ENCODE measurements at places on chromosomes 4 and X.
A peak's percentile ranks its signal among the peaks of the same experiment; 100 is the strongest.

DNA sequence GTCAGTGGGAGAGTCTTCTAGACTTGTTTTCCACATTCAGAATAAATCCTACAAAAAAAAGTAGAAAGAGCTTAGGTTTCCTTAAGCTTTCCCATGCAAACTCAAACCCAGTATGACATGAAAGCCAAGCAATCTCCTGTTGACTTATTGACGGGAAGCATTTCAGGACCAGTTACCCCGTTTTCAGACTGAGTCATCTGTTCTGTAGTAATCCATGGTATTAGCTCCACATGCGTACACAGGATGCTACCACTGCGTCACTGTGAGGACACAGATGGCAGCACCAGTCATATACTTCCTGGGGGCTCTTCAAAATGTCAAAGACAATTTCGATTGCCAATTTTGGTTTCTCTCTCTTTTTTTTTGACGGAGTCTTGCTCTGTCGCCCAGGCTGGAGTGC, 224.9 kb upstream of the MAD2L1 start:
- DNase-seq, result no peak

DNA sequence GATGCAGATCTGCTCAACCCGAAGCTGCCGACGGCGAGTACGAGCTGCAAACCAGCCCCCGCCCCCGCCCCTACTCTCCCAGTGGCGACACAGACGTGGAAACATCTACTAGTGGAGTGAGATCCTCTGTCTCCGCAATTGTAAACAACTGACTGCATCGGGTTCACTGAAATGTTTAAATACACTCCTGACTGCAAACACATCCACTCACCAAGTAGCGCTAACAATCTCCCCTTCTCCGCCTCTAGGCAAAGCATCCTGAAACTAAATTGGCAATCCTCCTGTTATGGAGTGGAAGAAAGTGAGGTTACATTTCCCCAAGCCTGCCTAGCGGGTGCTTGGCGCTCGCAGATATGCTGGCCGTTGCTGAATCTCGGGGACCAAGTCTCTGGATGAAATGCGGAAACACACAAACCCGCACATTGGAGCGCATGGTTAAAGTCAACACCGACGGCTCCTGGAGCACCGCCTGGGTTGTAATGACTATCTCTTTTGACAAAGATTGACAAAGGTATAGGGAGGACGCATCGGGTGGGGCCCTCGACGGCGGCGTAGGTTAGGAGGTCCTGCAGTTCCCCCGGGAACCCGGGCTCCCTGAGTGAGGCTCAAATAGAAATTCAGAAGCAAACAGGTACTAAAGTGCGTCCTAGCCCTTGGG, 117.0 kb upstream of the TEX13C start:
- no peak for DNase-seq

- no peak for DNase-seq
Observed at GRCh38 chr4:43402393-43402792, 509.9 kb downstream of the GRXCR1 start.

DNA sequence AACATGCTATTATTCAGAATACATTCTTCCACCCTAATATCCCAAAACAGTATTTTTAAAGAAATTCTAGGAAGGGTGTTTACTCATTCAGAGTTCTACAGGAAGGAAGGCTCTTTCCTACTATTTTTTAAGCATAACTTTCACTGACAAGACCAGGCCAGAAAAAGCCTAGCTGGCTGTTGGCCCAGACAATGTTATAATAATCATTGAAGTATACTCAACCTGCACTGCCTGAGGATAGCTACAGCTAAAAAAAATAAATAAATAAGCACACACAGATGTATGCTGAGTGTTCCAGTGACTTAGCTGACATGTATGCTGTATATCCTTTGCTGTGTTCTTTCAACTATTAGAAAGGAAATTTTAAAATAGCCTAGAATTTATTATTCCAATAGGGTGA, 145.8 kb upstream of the SPRY1 start:
- no peak for DNase-seq

GRCh38 chr4:48033825-48034413, 17.3 kb downstream of the NIPAL1 start:
- DNase-seq, result peak; percentile 34

DNA sequence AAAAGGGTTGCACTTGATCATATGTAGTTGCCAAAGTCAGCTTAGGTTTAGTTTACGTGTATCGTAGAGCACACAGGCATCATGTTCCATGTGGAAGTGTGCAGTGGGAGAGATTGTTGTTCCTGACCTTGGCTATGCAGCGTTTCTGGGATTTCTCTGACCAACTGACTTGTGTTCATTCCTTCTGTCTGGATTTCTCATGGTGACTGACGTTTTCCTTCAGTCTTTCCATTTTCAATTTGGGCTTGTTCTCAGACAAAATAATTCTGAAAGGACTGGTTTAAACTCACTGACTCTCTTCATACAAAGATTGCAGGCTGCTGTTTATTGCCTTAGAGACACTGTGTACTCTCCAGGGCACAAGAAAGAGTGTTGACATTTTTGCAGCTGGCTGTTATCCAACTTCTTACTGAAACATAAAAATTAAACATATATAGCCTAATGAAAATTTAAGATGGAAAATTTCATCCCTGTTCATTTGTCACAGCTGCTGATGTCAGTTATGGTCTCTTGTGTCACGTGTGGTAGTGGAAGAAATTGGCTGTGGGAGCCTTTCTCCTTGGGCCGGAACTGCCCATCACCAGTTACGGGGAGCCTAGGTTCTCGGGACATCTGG, 95.4 kb downstream of the TNIP2 start:
- no peak for DNase-seq

- DNase-seq, result no peak
Observed at GRCh38 chr4:7460566-7460965, 25.8 kb upstream of the PSAPL1 start.

DNA sequence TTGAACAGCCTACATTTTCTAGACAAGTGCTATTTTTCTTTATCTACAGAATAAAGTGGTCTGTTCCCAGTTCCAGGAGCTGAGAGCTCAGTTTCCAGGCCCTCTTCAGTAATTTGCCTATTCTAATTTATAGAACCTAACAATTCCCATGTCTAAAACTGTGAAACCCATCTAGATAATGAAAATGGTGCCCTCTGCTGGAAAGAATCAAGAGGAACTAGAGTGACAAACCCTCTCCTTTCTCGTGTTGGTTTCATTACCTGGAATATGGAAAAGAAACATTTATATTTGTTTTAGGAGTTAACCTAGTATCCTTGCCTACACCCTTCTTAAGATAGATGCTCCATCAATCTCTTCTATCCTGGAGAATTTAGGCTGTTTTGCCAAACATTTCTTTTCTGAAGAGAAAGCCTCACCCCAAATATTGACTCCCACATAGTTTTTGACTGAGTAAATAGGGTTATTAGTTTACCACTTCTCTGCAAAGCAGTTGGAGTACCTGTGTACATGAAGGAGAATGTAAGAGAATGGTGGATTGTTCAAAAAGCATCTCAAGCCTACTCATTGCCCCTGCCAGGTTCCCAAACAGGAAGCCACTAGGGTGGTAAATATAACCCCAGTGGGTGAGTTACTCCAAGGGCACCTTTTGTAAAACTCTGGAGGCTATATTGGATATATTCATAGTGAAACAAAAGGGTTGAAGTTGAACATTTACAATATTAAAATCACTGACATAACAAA, 121.6 kb downstream of the RASL11B start:
- no peak for DNase-seq

- DNase-seq, result no peak
Observed at GRCh38 chr4:76957004-76957738, 7.6 kb downstream of the SEPTIN11 start.

DNA sequence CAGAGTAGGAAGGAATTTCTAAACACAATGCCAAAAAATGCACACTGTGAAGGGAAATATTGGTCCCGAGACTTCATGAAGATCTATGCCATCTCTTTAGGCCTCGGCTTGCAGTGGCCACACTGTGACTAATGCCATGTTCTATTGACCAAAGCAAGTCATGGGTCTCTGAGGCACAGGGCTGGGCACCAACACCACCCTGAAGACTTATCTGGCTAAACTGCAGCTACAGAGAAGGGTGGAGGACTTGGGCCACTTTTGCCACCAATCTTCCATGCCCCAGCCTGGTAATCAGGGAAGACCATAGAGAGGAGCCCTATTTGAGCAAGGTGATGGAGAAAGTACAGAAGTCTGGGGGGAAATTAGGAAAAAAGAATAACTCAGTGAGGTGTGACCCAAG, 42.1 kb downstream of the HMX1 start:
- DNase-seq, result no peak

- peak; percentile 50 for DNase-seq
Observed at GRCh38 chr4:80201252-80202151, 4.2 kb downstream of the PRDM8 start.

GRCh38 chrX:149638860-149639259, 7.3 kb upstream of the TMEM185A start:
- no peak for DNase-seq

GRCh38 chrX:10118530-10118929, 38.2 kb upstream of the CLCN4 start:
- DNase-seq, result no peak

Data from activated CD4-positive, alpha-beta T cell treated with anti-CD3 and anti-CD28 coated beads for 1 hour (primary cell).